ENCODE measurements at places on chromosomes 7 and 10. TPM values are rescaled to one million over a fixed set of nuclear protein-coding genes. Genes with fewer than 3 reads are reported as not detected.

The TRPV6 gene
- total RNA-seq = not detected

The NKX1-2 gene
- not detected for total RNA-seq

The CFAP46 gene
- not detected for total RNA-seq

The PSD gene
- 4.9 TPM for total RNA-seq
